ENCODE measurements at places on chromosomes 3 and 15. TPM values are rescaled to one million over a fixed set of nuclear protein-coding genes. Genes with fewer than 3 reads are reported as not detected.

Gene CHRM5
- total RNA-seq: not detected

Gene SKOR1
- total RNA-seq: 0.05 TPM

Gene SLC9C1
- total RNA-seq: not detected

Gene PLCL2
- total RNA-seq: 4.7 TPM

Gene MESP2
- 0.42 TPM for total RNA-seq

Gene CEP19
- 2.6 TPM for total RNA-seq

Gene CLSTN2
- 0.02 TPM for total RNA-seq

Measured in A549 treated with Mapracorat at 1 μM for 4 hours (cell line).